ENCODE measurements at places on chromosomes 2 and 18.

- no peak for DNase-seq
Measured at GRCh38 chr2:173159791-173160463, 84.3 kb downstream of the MAP3K20 start.

DNA sequence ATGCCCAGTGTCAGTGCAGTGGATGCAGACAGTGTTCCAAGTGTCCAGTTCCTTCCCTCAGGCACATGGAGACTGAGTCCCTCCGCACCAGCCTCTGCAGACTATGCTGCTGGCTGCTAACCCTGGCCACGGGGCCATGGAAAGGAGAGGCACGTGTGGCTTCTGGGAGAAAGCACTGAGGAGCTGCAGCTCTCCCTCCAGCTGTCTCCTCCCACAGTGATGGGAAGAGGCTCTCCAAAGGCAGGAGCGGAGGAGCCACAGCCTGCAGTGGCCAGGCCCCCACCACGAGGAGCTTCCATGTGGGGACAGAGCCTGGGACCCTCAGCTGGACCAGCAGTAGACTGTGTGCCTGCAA is 141.1 kb downstream of the NDUFA10 start:
- DNase-seq, result no peak

DNA sequence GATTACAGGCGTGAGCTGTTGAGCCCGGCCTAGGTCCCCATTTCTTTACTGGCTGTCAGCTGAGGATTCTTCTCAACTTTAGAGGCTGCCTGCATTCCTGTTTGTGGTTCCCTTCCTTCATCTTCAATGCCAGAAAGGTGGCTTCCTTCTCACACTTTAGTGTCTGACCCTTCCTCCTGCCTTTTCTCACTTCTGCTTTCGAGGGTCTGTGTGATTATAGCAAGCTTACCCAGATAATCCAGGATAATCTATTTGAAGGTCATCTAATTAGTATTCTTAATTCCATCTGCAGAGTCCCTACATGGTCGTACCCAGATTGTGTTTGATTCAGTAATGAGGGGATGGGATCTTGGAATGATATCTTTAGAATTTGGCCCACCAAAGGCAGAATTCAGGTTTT is 157.4 kb downstream of the TANC1 start:
- DNase-seq, result no peak

DNA sequence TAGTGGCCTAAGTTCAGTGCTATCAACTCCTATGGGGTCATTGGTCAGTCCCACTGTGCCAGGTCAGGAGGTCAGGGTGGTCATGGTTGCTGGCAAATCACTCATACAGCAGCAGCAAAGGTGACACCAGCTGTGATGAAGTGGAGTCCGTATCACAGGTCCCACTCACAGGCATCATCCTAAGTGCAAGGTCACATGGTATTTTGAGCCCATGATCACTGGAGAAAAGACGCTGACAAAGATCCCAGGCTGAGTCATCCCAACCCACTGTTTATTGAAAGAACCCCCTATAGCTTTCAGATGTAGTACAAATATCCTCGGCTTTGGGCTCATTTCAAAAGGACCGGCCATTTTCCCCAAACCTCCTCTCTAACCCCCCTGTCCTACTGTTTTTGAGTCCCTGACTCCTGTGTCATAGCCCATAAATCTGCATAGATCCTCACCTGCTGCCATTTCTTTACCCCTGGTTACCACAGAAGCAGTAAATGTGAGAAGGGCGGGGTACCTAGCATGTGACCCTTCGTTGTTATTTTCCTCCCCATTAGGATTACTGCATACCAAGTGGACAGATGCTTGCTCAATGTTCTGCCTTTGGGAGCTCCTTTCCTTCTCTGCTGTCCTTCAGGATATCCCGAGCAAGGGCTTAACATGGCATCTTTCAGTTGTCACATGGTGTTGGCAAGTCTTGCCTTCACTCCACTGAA is 107.7 kb downstream of the COL6A3 start:
- no peak for DNase-seq

GRCh38 chr18:45317948-45318640 is 297.2 kb upstream of the SLC14A2 start:
- DNase-seq, result no peak

DNA sequence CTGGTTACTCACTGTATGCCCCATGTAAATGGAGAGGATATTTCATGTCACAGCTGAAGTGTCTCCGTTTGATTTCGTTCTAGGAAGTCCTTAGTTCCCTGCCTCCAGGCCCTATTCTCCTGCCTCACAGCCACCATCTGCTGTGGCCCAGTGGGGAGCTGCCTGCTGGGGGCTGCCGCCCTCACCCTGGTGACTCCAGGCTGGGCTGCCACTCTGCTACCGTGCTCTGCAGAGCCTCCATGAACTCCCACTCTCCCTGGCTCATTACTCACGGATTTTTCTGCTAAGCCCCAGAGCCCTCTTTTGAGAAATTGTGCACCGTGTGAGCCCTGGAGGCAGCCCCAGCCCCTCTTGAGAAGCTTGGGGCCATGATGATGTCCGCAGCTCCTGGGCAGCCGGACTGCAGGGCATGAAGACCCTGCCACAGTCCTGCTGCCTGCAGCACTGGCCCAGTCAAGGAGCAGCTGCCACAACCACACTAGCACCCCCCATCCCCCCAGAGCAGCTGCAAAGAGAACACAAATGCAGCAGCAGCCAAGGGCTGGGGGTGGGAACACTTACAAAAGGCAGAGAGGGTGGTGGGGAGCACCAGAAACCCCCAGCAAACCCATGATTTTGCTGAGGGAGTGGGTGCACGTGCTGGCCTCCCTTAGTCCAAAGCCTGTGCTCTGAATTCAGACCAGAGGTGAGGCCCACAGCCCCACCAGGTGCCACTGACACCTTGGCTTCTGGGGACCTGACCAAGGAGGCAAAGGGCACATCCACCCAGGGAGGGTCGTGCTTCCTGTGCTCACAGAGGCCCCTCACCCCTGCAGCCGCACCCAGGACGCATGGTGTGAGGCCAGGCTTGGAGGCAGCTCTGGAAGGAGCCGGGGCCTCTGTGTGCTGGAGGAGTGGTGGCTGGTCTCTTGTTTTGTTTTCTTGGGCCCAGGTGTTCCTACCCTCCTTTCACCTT is 270.2 kb upstream of the RAB6C start:
- no peak for DNase-seq

DNA sequence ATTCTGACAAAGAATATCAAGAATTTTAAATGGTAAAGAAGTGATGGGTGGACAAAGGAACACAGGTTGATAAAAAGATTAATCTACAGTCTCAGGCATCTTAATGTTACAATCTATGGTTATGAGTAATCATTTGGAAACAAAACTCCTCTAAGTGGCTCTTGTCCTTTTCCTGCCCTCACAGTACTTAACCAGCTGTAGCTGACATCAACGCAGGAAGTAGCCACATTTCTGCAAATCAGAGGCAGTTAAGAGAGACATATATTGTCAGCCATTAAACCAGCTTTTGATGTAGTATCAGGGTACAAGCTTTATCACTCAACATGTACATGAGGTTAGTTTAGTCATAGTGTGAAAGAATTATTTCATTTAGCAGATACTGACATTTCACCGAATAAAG is 244.6 kb downstream of the NR4A2 start:
- no peak for DNase-seq

- no peak for DNase-seq
Measured at GRCh38 chr18:63063171-63063570, 256.4 kb downstream of the BCL2 start.

- DNase-seq, result no peak
Measured at GRCh38 chr2:101872480-101872879, 119.3 kb upstream of the IL1R2 start.

DNA sequence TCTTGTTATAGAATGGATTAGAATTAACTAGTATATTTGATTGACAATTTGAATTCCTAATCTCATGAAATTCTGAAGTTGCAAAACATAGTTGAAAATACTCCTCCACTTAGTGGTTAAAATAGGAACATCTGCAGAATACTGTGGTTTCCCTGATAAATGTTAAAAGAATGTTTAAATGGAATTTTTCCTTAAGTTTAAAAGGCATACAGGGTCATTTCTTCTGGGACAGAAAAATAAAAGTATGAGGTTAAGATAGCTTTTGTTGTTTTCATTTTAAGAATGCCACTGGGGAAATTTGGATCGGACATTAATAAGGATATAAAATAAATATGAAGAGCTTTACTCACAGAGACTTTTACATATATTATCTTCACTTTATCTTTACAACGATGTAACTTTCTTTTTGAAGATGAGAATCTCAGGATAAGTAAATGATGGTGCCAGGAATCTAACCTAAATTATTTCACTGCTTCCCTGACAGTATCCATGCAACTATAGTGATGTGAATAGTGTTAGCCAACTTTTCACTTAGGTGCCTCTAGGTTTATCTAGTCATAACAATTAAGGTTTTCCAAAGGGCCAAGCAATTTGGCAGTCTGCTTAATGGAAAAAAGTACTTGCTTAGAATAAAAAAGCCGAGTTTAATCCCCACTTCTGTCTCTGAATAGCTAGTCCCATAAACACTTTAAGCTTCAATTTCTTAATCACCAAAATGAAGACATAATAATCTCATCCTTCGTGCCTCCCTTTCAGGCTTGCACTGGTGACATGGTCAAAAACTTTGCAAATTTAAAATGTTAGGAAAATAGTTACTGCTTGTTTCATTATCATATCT is 151.8 kb upstream of the STK17B start:
- no peak for DNase-seq

DNA sequence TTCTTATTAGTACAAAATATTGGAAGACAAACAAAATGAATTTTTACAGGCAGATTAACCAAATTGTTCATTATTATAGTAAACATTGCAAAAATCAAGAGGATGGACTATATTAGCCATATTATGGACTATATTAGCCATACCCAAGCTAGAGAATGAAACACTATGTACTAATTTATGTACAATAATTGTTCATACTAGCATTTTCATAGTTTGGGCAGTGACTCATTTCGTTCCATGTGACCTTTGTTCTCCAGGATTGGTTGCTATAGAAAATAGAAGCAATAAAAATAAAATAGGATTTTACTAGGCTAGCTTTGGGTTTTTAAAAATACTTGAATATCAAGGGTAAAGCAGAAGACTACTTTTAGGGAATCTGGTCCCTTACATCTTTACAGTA is 176.8 kb downstream of the ZEB2 start:
- DNase-seq, result no peak

GRCh38 chr2:226179010-226179409 is 620.6 kb downstream of the IRS1 start:
- DNase-seq, result no peak

DNA sequence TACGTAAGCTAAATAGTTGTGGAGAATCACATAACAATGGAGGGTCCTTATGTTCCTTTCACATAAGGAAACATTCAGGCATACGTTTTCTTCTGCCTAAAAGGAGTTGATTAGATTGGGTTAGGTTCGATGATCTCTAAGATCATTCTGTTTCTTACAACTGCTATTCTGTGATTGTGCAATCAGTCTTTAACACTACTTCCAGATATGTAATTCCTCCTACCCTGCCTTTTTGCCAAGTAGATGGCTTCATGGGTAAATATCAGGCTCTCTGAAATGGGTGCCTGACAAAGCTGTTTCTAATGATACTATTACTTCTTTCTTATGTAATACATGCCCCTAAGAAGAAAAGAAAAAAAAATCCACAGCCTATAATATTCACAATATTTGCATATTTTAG is 321.5 kb downstream of the XIRP2 start:
- DNase-seq, result no peak

DNA sequence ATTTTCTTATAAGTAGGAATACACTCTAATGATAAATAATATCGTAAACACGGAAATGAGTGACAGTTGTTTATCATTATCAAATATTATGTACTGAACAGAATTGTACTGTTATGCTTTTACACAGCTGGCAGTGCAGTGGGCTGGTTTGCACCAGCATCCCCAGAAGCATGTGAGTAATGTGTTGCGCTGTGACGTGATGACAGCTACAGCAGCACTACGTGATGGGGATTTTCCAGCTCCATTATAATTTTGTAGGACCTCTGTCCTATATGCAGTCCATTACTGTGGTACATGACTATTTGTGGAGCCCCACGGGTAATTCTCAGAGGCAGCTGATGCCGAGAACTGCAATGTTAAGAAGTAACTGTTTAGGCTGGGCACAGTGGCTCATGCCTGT is 77.3 kb upstream of the ATG16L1 start:
- no peak for DNase-seq

DNA sequence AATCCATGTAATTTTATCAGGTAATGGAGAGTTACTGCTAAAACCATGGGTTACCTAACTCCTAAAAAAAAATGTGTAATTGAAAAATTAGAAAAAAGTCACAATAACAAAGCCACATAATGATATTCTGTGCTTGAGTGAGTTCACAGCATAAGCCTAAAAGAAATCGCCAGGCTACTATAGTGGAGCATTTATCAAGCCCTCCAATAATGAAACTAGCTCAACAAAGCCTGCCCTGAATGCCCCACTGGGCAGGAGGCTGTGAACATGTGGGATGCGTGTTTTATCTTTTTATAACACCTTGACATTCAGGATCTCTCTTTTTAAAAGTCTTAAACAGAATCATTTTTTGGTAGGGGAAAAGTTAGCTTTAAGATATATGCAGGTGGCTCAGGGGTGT is 86.3 kb downstream of the KCTD18 start:
- no peak for DNase-seq

DNA sequence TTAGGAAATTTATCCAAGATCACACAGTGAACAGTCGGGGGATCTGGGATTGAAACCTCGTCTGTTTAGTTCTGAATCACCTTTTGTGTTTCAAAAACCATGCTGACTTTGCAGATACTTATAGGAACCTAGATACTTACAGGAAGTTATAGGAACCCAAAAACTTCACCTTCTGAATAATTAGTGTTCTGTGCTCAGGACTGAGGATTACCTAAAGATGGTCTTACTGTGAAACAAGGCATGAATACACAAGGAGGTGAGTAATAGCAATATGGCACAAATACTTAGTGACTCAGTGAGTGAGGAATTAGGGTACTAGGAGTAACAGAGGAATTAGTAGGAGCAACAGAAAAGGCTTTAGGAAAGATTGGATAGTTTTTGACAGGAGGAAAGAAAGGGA is 145.5 kb downstream of the LRATD1 start:
- no peak for DNase-seq

GRCh38 chr2:182615036-182615435 is 101.0 kb upstream of the DNAJC10 start:
- no peak for DNase-seq

DNA sequence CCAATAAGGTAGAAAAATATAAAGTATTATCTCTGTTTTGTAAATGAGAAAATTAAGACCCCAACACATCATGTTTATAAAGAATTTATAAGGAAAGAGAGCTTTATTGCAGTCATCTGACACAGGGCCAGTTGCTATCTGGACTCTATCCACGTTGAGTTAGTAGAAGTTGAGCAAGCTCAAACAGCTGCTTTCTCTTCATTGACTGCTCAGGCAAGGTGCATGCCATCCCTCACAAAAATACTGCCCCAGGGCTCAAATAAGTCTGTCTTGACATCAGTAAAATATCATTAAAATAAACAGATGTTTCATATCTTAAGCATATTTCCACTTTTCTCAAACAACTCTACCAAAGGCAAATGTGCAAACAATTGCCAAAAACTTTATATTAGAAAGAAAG is 14.8 kb downstream of the COL5A2 start:
- DNase-seq, result no peak

DNA sequence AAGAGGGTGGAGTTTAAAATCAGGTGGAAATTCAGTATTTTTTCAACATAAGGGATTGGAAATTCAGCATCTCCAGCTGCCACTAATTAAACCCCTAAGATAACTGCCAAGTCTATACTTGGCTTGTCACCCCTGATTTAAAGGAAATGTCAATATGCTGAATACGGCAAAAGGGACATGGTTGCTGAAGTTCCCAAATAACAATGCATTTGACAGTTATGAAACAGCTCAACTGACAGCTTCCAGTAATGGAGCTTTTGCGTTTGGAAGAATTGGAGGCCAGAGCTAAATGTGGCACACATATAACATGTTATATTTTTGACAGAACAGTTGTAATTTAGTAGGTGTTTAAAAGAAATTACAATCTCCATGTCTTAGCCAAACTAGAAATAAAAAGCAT is 1867.9 kb upstream of the LRRTM1 start:
- DNase-seq, result no peak

Data from activated CD4-positive, CD25-positive, alpha-beta regulatory T cell treated with anti-CD3 and anti-CD28 coated beads, Interleukin-2, amount 50 U/mL, for 16 hours (primary cell).